ENCODE measurements at places on chromosomes 7 and 10.

DNA sequence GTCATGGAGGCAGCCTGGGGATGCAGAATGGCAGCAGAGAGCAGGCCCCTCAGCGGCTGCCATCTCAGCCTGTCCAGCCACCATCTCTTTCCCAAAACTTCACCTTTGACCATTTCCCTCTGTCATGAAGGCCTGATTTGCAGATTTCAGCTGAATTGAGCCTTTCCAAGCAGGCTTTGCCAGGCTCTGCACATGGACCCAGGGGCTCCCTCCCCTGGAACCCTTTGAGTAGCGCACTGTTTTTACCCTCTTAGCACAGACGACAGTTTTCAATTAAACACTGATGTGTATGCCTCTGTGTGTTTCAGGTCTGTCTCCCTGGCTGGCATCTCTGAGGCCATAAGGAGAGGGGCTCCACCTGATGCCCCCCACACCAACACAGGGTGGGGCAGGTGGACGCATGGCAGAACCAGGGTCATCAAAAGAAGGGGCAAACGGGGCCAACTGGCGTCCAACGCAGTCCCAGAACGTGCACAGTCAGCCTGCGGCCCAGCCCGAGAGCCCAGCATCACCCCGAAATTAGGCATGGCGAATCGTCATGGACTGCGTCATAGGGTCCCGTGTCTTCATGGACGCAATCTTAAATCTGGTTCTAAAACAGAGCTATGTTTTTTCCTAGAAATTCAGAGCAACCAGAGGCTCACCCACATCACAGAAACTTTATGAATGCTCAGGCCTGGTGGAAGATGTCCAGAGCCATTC is 185.0 kb upstream of the TCERG1L start:
- DNase-seq, result no peak

DNA sequence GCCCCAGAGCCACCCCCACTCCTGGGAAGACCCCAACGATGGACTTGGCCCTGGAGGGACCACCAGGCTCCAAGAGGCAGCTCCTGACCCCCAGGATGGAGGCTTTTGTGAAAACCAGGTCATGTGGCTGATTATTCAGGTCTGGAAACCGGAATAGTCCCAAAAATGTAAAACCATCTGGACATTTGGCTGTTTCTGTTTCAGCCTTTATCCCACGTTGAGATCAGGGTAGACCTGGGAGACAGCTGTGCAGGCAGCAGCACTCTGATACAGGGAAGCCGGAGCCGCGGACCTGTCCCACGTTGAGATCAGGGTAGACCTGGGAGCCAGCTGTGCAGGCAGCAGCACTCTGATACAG is 7.1 kb upstream of the ADGRA1 start:
- DNase-seq, result no peak

DNA sequence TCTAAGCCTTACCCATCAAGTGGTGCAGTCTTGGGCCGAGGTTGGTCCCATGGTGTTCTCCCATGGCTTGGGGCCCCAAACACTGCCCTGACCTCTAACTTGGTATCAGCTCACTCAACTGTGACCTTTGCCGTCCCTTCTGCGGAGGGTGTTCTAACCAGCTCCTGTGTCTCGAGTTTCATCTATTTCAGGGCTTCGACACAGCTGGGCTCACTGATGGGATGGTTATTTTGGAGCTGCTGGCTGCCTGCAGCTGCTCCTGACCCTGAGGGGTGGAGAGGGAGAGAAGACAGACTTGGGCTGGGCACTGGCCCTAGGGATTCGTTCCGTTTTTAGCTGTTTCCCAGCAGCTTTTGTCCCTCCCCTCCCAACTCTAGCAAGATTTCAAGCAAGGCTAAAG is 86.9 kb downstream of the NEURL1 start:
- no peak for DNase-seq

- DNase-seq, result no peak
Measured at GRCh38 chr7:152369518-152369917, 66.3 kb downstream of the KMT2C start.

DNA sequence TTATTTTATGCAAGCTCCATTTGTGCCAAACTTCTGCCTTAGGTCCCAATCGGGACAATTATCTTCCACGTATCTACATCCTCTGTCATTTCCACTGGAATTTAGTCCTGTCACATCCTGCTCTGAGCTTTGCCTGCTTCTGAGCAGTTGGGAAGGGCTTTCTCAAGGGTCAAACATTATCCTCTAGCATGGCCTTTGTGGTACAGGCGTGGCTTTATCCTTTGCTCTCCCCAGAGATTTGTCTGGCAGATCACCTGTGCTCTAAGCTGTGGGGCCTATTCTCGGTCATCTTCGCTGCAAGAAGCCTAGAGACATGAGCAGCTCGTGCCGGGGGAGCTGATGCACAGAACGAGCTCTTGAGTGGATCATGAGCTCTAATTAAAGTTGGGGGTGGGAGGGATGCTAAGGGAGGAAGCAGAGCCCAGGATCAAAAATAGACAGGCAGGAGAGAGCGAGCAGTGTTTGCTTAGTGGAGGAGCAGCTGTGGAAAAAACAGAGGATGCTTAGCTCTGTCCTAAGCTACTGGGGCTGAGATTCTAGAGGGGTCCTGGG is 19.8 kb upstream of the TMEM273 start:
- no peak for DNase-seq

- no peak for DNase-seq
Measured at GRCh38 chr10:50367732-50368131, 116.4 kb upstream of the ASAH2 start.

- DNase-seq, result no peak
Measured at GRCh38 chr10:22992621-22993020, 64.8 kb downstream of the ARMC3 start.
